Activated CD8-positive, alpha-beta memory T cell treated with anti-CD3 and anti-CD28 coated beads, Interleukin-2, amount 50 U/mL, for 4 hours (primary cell): ENCODE measurements at places on chromosomes 16 and 17.

GRCh38 chr17:73657473-73658116 lies 13.3 kb upstream of the SDK2 start:
- peak; percentile 27 for DNase-seq

- DNase-seq = no peak
These were observed 21.9 kb downstream of the ACE start for GRCh38 chr17:63498626-63499195.

DNA sequence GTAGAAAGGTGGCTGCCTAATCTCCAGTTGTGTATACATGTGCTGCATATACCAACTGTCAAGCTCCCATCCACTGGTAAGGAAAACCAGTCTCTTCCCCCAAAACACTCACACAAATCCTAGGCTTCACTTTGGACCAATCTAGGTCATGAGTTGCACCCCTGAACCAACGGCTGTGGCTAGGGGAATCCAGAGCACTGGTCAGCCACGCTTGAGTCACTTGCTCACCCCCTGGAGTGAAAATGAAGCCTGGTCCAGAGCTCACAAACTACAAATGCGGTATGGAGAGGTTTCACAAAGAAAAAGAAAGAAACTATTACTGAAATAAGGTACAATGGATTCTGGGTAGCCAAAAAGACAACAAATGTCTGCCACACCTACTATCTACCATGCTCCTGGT lies 66.1 kb upstream of the NLK start:
- DNase-seq = no peak

DNA sequence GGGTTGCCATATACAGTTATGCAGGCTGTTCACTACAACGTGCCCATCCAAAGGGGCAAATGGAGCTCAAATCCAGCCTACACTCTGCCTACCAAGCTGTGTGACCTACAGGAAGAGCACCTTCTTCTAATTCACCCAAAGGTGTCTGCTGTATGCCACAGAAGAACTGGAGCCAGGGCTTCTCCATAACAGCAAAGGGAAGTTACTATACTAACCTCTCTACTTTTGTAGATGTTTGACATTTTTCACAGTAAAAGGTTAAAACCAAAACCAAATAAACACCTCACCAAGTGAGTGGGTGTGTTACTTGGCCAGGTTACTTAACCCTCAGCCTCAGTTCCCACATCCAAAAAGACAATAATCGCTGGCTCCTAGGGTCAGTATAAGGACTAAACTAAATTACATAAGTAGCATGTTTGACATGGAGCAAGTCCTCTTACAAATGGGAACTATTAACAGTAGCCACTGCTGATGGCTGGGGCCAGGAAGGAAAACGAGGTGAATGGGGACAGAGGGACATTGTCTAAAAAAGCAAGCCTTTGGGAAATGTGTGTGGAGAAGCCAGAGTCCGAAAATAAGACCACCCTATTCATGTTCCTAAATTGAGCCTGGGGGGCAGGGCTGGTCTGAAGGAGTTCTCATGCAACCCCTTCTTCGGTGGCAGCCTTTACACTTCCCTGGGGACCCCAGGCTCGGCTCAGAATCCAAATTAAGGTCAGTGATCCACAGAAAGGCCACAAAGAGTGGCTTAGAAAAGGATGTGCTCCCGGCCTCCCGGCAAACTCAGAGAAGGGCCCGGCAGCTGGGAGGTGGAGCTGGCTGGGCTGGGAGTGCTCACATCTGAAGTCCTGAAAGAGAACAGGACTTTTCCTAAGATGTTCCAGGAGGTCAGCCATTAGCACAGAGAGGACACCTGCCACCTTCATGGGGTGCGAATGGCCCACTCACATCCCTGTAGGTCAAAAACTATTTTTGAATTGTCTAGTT lies 13.5 kb downstream of the CUEDC1 start:
- no peak for DNase-seq
